NCI-H2081 treated with DMSO at 0.1 percent for 48 hours (cell line): ENCODE measurements at places on chromosomes 6 and 20.

DNA sequence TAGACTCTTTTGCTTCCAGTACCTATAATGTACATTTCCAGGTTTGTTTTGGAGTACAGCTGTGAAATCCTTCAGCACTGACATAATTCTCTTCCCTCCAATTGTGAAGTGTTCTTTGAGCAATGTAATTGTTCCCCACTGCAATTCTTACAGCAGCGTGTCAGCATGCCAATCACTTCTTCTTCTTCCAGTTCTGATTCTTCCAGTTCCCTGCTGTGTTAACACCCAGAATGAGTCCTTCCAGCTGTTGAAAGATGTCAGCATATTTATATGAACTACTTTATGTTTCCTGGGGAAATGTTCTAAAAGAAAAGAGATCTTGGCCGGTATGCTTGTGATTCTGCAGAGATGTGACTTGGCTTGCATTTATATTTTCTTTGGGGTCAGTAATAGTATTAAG, 213.9 kb downstream of the UNC5CL start:
- DNase-seq = no peak

GRCh38 chr20:32894711-32895355, 36.1 kb downstream of the EFCAB8 start:
- DNase-seq = no peak

DNA sequence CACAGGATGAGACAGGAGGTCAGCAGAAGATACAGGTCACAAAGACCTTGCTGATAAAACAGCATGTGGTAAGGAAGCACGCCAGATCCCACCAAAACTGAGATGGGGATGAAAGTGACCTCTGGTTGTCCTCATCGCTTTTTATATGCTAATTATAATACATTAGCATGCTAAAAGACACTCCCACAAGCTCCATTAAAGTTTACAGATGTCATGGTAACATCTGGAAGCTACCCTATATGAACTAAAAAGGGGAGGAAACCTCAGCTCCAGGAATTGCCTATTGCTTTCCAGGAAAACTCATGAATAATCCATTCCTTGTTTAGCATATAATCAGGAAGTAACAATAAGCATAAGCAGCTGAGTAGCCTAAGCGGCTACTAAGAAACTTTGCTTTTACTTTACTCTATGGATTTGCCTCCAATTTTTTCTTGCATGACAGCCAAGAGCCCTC, 8.4 kb upstream of the RIN2 start:
- DNase-seq = no peak

DNA sequence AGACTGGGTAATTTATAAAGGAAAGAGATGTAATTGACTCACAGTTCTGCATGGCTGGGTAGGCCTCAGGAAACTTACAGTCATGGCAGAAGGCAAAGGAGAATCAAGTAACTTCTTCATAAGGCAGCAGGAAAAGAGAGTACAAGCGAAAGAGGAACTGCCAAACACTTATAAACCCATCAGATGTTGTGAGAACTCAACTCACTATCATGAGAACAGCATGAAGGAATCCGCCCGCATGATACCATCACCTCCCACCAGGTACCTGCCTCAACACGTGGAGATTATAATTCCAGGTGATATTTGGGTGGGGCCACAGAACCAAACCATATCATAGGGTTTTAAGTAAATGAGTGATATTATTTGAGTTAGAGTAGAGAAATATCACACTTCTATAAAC, 189.3 kb downstream of the TSHZ2 start:
- DNase-seq = no peak

GRCh38 chr6:138290423-138290962, 72.2 kb upstream of the PBOV1 start:
- no peak for DNase-seq

- no peak for DNase-seq
Observed at GRCh38 chr6:72740135-72740534, 118.3 kb downstream of the KCNQ5 start.

GRCh38 chr20:6416371-6416770, 293.5 kb upstream of the FERMT1 start:
- no peak for DNase-seq

- no peak for DNase-seq
Observed at GRCh38 chr6:143778926-143779325, 64.2 kb upstream of the LTV1 start.

DNA sequence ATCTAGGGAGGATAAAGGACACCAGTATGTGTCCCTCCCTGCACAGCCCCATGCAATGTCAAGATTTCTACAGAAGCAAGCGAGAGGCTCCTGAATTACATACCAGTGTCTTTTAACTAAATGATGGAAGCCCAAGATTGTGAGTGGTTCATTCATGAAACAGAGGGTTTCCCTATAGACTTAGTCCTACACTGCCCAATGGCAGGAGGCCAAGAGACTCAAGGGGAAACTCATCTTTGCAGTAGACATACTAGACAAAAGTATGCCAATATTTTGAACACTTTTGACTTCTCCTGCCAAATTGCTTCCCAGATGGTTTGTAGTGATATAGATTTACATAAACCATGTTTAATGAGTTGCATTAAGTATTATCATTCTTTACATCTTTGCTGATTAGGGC, 557.2 kb upstream of the JAG1 start:
- no peak for DNase-seq

- DNase-seq = no peak
Observed at GRCh38 chr6:72842140-72842539, 220.3 kb downstream of the KCNQ5 start.

GRCh38 chr6:129929433-129929832, 68.3 kb upstream of the TMEM244 start:
- no peak for DNase-seq

GRCh38 chr20:38128691-38129090, 36.4 kb downstream of the TGM2 start:
- no peak for DNase-seq

DNA sequence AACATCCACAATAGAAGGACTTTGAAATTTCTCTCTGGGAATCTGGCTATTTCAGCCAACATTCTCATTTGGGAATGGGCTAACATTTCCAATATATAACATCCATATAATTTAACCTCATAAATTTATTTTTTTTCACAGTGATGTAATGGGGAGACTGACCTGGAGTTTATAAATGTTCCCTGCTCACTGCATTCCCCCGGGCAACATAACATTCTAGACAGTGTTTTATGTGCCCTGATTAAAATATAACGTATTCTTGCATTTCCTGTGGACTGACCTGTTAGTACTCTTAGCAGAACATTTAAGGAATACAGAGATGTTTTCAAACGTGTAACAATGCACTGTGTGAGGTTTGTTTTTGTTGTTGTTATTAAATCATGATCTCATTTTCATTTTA, 20.9 kb downstream of the TSHZ2 start:
- no peak for DNase-seq

- no peak for DNase-seq
Observed at GRCh38 chr20:7516621-7517111, 423.6 kb downstream of the HAO1 start.

DNA sequence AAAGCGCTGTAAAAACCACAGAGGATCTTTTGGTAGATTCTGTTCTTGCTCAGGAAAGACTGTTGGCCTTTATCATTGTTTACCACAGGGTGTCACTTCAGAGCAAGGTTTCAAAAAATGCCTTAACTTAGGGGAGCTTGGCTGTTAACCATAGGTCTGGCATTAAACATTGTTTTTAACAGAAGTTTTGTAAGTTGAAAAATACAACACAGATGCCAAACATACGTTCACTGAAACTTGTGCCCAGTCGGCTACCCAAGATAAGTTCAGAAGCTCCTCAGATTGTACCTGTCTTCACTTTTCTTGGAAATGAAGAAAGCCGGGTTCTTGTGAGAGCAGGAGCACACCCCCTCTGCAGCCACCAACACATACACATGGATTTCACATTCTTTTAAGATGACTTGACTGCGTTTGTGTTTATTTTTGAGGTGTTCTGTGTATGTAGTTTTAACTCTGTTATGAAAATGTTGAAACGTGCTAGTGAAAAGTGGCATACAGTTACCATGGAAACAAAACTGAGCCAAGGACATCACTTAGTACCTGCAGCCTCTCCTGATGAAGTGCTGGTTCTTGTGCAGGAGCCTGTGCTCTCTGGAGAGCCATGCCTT, 64.9 kb downstream of the SYCP2L start:
- DNase-seq = no peak

DNA sequence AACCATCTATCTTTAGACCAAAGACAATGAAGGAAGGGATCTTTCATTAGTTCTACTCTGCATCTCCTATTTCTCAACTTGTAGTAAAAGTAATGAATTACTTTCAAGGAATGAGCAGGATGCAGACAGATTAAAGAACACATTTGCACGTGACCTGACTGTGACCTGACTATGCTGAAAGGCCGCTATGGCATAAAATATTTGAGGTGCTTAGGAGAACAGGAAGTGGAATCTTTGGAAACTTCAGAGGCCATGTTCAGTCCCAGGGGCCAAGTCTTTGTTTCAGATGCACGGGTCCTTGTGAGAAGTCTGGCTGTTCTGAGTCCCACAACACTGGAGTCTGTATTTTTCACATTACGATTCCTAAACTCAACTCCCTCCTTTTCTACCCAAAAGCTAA, 41.0 kb downstream of the NINL start:
- DNase-seq = no peak

- no peak for DNase-seq
Observed at GRCh38 chr20:23479043-23479442, 11.9 kb upstream of the CST8 start.

DNA sequence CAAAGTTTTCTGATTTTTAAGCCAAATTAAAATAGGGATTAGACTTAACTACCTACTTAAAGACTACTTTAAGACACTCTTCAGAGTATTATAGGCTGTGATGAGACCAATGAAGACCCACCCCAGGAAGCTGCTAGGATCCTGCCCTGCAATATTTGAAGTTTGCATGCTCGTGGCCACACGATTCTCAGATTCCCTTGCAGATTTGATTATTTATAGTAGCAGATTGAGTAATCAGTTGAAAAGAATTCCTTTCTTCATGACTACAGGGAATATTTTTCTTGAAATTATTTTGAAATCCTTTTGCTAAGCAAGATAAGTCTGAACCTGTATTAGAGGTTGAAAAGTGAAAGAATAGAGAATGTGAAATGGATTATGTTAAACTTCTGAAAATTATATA, 122.3 kb downstream of the B3GAT2 start:
- DNase-seq = no peak

DNA sequence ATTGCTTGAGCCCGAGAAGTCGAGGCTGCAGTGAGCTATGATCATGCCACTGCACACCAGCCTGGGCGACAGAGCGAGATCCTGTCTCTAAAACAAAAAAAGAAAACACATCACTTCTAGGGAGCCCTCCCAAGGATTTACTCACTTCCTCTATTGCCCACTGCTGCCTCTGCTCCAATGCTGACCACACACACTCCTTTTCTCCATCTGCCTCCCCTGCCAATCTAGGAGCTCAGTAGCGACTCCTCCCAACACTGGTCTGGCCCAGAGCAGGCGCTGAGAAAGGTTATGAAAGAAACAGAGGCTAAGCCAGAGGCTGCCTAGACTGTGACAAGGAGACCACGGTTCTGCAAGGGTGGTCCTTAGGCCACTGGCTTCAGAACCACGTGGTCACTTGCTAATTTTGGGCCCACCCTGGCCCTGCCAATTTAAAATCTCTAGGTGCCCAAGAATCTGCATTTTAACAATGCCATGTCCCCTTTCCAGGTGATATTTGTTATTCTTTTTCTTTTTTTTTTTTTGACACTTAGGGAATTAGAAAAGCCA, 1.3 kb upstream of the E2F1 start:
- DNase-seq = no peak

- no peak for DNase-seq
Observed at GRCh38 chr6:32113386-32114352, 4.5 kb upstream of the TNXB start.

DNA sequence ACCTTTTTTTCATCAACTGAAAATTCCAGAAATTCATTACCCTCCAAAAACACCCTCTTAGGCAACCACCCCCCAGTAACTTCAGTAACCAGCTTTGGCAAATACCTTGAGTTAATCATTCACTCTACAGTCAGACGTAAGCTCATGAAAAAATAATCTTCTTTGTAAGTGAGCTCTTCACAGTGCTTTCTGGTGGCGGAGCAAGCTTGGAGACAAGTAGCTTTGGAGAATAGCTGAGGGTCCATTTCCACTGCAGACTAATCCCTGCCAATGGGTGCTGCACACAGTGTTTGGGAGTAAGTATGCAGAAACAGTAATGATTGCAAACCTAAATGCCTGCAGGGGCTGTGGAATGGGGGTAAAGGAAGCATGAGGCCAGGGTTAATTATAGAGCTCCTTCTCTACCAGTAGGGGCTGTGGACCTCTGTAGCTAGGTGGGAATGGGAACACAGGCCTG, 56.8 kb upstream of the HINT3 start:
- no peak for DNase-seq

DNA sequence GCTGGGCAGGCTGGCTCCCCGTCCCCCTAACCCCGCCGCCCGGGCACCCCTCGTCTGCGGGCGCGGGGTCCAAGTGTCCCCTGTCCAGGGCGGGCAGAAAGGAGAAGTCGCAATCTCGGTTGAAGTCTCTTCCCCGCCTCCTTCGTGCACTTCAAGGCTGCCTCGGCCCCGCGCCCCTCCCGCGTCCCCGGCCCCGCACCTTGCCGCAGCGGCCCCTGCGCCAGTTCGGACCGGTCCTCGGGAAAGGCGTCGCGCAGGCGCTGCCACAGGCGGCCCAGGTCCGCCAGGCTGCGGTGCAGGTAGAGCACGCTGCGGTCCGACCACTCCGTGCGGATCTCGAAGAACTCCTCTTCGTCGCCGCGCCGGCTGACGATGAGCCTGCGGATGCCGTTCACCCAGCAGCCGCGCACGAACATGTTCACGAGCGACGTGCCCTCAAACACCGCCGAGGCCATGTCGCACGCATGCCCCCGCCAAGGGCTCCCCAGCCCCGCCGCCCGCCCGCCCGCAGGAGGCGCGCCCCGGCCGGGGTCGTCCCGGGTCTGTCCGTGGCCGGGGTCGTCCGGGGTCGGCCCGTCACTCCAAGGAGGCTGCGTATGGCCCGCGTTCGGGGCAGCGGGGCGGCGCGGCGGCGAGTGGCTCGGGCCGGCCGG, at the start of gene PXDC1:
Gene PXDC1, minus strand, starts transcription at position 637 of the 653 bp plus-strand sequence. Its CDS starts 182 bp downstream, at position 455.
- no peak for DNase-seq

DNA sequence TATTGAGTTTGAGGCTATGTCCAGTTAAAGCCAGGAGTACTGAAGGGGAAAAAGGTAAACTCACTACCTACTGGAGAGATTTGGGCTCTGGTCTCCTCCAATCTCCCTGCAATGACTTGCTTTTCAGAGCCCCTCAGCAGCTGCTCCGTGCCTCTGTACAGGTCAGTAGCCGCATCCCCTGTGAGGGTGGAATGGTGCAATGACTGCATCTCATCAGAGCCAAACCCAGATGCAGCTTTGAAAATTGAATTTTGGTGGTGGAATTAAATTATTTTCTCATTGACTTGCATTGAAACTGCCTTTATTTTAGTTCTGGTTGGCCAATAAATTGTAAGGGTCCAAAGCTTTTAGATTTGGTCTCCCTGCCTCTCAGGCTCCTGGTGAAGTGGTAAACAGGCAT, 166.7 kb downstream of the DLL1 start:
- DNase-seq = no peak

DNA sequence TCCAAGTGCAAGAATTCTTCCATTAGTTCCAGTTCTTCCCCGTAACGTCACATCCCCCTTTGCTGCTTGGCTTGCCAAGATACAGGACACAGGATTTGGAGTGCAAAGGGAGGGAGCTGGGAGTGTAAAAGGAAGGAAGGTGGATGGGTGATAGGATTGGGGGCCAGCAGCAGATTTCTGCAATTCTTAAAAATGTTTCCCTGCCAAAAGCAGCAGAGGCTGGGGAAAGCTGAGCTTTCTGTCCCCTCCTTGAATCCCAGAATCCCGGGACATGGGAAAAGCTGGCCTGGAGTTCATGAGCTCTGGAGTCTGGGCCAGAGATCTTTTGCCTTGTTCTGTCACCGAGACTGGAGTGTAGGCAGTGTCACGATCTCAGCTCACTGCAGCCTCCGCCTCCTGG, 60.0 kb upstream of the EPB41L1 start:
- DNase-seq = no peak
